Central memory CD8-positive, alpha-beta T cell (primary cell): ENCODE measurements at places on chromosomes 4 and X.
A peak's percentile ranks its signal among the peaks of the same experiment; 100 is the strongest.

DNA sequence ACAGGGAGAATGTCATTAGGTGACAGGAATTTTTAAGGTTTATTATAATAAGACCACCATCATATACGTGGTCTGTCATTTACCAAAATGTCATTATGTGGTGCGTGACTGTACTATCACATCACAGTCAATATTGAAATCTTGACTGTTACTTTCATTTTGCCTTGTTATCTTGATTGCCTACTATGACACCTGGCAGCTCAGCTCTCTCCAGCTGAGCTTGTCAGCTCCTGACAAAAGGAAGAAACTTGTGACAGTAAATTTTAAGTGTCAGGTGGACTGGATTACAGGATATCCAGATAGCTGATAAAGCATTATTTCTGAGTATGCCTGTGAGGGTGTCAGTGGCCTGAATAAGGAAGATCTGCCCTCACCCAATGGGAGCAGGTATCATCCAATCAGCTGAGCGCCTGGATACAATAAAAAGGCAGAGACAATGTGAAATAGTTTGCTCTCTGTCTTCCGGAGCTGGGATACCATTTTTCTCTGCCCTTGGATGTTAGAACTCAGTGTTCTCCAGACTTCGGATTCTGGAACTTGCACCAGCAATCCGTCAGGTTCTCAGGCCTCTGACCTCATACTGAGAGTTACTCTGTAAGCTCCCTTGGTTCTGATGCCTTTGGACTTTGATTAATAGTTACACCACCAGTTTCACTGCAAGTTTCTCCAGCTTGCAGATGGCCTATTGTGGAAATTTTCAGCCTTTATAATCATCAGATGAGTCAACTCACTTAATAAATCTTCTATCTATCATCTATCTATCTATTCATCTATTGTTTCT lies 1454.7 kb upstream of the IGFBP7 start:
- no peak for DNase-seq
- H3K4me3 ChIP-seq, result no peak overlapping the region
- no peaks in the 10 kb centered on the region for H3K36me3 ChIP-seq
- no peak overlapping the region for H3K27ac ChIP-seq
- H3K4me1 ChIP-seq, result no peaks in the 10 kb centered on the region
- no peaks in the 10 kb centered on the region for H3K27me3 ChIP-seq

- H3K27me3 ChIP-seq, result no peaks in the 10 kb centered on the region
- no peak for DNase-seq
- H3K4me1 ChIP-seq, result no peaks in the 10 kb centered on the region
- H3K36me3 ChIP-seq, result no peaks in the 10 kb centered on the region
- no peak overlapping the region for H3K27ac ChIP-seq
- no peak overlapping the region for H3K4me3 ChIP-seq
Measured at GRCh38 chr4:86247906-86248305, 111.9 kb downstream of the MAPK10 start.

DNA sequence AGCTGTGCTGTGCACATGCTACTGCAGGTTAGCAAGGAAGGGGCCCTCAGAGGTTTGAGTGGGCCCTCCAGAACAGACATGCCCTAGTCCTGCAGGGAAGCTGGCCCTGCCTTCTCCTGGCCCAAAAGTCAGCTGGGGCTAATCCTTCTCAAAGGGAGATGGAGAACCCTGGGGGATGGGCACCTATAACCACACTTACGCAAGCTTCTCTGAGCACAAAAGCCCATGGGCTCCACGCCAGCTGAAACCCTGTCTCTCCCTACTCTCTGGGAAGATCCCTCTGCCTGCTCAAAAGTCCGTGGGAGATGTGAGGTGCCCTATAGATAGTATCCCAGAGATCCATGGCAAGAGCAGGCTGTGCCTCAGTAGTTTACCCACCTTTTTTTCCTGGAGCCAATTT lies 58.9 kb upstream of the DKK2 start:
- no peak overlapping the region for H3K4me3 ChIP-seq
- no peaks in the 10 kb centered on the region for H3K27me3 ChIP-seq
- H3K27ac ChIP-seq, result no peak overlapping the region
- H3K4me1 ChIP-seq, result no peaks in the 10 kb centered on the region
- no peak for DNase-seq

DNA sequence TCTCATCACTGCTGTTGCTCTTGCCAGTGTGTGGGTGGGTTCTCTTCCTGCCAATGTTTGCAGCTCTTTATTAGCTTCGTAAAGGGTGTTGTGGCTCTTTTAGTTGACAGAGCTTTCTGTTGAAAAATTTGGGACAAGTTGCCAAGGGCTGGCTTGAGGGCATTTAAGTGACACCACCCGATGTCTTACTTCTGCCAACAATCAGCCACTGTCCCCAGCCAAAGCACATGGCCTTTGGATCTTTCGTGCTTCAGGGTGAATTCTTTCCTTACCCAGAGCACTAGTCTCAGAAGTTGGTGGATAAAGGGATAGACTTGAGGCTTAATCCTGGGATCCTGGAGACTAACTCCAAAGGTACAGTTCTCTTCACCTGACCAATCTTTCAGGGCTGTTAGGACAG lies 113.6 kb downstream of the SOX3 start:
- no peaks in the 10 kb centered on the region for H3K27me3 ChIP-seq
- no peak overlapping the region for H3K4me3 ChIP-seq
- no peak for DNase-seq
- H3K36me3 ChIP-seq, result no peaks in the 10 kb centered on the region
- no peaks in the 10 kb centered on the region for H3K4me1 ChIP-seq
- no peak overlapping the region for H3K27ac ChIP-seq

DNA sequence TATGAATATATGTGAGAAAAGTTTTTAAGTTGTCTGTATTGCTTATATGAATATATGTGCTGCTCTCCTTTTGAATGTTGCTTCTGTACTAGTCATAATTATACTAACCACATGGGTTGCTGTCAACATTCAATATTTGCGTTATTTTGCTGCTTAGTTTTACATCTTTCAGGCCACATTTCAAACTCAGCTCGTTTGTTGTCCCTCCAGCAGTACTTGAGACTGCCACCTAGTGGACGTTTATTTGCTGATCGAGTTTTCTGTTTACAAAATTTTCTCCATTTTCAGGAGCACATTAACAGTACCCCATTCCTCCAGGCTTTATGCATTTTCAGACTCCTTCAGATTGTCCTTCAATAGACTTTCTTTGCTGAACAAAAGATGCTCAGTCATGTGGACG lies 75.8 kb downstream of the NUDT11 start:
- H3K4me1 ChIP-seq, result no peaks in the 10 kb centered on the region
- no peaks in the 10 kb centered on the region for H3K36me3 ChIP-seq
- H3K4me3 ChIP-seq, result no peak overlapping the region
- no peak for DNase-seq
- H3K27ac ChIP-seq, result peak overlapping the region; percentile 44
- H3K27me3 ChIP-seq, result peaks cover 8% of the 10 kb centered on the region

DNA sequence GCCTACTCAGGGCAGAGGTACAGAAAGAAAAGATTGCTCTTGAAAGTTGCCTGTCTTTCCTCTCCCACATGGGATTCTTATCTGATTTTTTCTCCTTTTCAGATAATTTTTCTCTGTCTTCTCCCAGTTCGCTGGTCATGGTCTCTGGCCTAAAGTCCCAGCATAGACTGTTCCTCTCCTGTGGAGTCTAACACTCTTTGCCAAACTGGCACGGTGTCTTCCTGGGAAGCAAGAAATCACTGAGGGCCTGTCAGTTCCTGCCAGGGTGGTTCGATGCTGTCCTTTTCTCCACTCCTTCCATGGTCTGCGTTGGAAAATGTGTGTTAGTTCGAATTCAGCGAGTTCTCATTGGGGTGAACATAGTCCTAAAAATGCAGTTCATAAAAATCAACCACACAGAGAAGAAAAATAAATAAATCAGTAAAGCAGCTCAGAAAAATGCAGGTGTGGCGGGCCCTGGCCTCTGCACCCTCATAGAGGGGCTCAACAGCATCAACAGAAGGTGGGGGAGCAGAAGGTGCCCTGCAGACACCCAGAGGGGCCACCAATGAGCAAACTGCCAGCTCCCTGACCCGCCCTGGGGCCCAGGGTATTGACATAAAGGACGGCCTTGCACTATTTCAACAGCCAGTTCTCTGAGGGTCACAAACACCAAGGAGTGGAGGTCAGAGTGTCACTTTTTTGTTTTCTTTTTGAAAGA lies 2.1 kb downstream of the RGN start:
- no peak overlapping the region for H3K27ac ChIP-seq
- no peaks in the 10 kb centered on the region for H3K36me3 ChIP-seq
- no peak overlapping the region for H3K4me3 ChIP-seq

GRCh38 chr4:169582706-169583105 lies 29.7 kb downstream of the NEK1 start:
- peaks cover 19% of the 10 kb centered on the region for H3K36me3 ChIP-seq
- H3K4me1 ChIP-seq, result no peaks in the 10 kb centered on the region
- no peak overlapping the region for H3K4me3 ChIP-seq
- DNase-seq, result no peak

GRCh38 chr4:94491322-94491721 lies 39.6 kb downstream of the PDLIM5 start:
- H3K4me1 ChIP-seq, result no peaks in the 10 kb centered on the region
- no peaks in the 10 kb centered on the region for H3K36me3 ChIP-seq
- no peak overlapping the region for H3K4me3 ChIP-seq
- DNase-seq, result no peak
- H3K27me3 ChIP-seq, result no peaks in the 10 kb centered on the region

- no peak overlapping the region for H3K4me3 ChIP-seq
- DNase-seq, result no peak
- no peaks in the 10 kb centered on the region for H3K4me1 ChIP-seq
- peaks cover 2% of the 10 kb centered on the region for H3K36me3 ChIP-seq
Measured at GRCh38 chr4:41111791-41112190, 102.6 kb downstream of the APBB2 start.

- peaks cover 4% of the 10 kb centered on the region for H3K36me3 ChIP-seq
- peaks cover 79% of the 10 kb centered on the region for H3K27me3 ChIP-seq
- H3K4me3 ChIP-seq, result peak within 1 kb of the TSS; percentile 69
- no peak within 1 kb of the TSS for H3K27ac ChIP-seq
- no peak for DNase-seq
- peaks cover 7% of the 10 kb centered on the region for H3K4me1 ChIP-seq
Measured at GRCh38 chr4:109302361-109303139, at the start of gene COL25A1. COL25A1 (minus strand) TSS chr4:109302658.

GRCh38 chr4:78220283-78220682 lies 163.2 kb downstream of the FRAS1 start:
- no peak for DNase-seq
- no peaks in the 10 kb centered on the region for H3K4me1 ChIP-seq
- H3K27me3 ChIP-seq, result peaks cover 12% of the 10 kb centered on the region

DNA sequence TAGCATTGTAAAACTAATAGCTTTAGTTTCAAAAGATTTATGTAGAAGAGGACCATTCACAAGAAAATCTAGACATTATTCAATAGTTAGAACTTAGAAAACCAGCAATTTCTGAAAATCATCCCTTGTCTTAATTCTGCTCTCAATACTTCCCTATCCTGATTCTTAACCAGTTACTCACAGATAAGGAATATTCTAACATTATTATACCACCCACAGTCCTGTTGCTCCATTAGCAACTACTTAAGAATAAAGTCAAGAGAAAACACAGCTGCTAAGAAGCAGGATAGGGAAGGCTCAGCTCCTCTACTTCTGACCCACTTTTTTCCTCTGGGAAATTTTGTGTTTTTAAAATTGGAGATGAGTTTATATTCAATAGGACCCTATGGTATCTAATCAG lies 47.7 kb downstream of the PHKA1 start:
- H3K27me3 ChIP-seq, result no peaks in the 10 kb centered on the region
- H3K27ac ChIP-seq, result no peak overlapping the region
- no peak for DNase-seq
- H3K4me1 ChIP-seq, result no peaks in the 10 kb centered on the region
- no peaks in the 10 kb centered on the region for H3K36me3 ChIP-seq

- no peak overlapping the region for H3K4me3 ChIP-seq
- H3K4me1 ChIP-seq, result no peaks in the 10 kb centered on the region
- peaks cover 2% of the 10 kb centered on the region for H3K36me3 ChIP-seq
- DNase-seq, result no peak
Measured at GRCh38 chr4:139921429-139922184, 232.4 kb downstream of the MAML3 start.

DNA sequence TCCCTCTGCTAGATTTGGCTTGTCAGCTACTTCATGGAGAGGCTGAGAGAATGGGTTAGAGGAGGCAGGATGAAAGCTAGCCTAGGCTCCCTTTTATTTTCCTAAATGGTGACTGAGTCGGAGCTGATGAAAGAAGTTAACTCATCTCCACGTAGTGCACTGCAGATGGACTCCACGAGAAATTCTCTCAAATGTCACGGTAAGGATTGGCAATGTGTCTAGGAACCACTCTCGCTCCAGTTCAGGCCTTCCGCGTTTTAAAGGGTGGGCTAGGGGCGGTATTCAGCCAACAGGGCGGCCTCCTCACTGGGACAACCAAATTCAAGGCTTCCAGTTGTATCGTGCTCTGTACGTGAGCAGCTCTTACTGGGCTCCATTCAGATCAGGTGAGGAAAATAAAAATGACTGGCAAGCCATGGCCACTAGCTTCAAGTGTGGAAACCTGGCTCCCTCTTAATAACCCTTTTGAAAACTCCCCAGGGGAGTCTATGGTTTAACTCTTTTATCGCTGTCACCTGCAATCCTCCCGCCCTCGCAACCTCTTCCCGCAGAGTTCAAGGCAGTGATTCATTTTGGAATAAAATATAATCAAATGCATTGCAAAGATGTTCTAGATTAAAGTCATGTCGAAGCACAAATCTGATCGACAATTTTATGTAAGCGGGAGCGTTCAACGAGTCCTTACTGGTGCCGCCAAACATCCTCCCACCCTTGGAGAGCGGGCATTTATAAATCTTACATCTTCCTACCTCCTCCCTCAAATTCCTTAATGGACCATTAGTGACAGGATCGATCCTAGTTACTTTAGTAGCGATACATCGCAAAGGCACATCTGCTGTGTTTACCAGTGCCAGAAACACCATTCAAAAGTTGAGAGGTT lies 1.2 kb downstream of the SPOCK3 start:
- peaks cover 11% of the 10 kb centered on the region for H3K27me3 ChIP-seq
- no peak overlapping the region for H3K4me3 ChIP-seq
- H3K27ac ChIP-seq, result no peak overlapping the region
- H3K4me1 ChIP-seq, result no peaks in the 10 kb centered on the region
- no peak for DNase-seq

DNA sequence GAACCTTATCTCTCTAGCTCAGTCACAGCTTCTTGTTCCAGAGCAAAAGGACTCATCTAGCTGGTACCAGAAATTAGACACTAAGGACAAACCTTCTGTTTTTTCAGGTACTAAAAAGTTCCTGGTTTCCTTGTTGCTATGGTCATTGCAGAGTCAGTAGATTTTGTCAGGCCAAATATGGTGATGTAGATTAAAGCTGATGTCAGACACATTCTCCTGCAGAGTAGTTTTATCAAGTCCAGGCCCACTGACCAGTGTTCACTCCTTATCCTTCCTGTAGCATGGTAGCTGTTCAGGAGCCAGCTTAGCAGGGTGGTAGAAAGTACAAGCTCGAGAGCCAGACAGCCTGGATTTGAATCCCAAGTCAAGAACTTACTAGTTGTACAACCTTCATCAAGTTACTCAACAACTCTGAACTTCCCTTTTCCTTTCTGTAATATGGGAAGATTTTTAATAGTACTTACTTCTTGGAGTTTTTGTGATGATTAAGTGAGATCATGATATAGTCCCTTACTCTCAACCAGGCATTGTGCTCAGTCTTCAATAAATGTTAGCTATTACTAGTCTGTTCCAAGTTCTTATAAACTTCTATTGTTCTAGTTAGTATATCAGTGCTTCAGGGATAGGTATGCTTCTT lies 17.9 kb downstream of the OCRL start:
- H3K36me3 ChIP-seq, result peaks cover 5% of the 10 kb centered on the region
- H3K27ac ChIP-seq, result no peak overlapping the region
- no peak overlapping the region for H3K4me3 ChIP-seq
- H3K27me3 ChIP-seq, result no peaks in the 10 kb centered on the region
- no peak for DNase-seq
- H3K4me1 ChIP-seq, result no peaks in the 10 kb centered on the region
